ENCODE measurements at places on chromosomes 1 and 21.

DNA sequence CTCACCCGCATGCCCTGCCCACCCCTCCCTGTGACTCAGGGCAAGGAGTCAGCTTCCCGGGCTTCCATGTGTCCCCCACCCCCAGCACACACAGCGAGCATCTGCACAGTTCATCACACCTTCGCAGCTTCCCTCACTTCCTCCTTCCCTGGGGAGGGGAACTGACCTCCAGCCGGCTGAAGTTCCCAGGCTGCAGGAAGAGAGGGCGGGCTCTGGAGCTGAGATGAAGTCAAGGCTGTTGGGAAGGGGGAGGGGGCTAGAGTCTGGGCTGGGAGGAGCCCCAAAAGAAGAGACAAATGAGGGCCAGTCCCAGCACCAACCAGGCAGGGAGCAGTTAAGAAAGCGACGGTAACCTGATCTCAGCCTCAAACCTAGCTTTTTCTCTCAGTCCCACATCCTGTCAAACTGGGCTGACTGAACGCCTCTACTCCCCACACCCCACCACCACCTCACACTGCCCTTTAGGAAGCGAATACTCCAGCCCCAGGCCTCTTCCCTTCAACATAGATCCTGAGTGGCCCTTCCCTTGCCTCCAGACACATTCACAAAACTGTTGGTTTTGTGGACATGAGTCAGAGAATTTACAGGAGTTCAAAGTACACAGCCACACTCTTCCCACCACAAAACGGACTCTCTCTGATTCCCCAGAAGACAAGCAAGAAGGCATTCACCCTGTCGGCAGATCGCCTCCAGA lies 1.8 kb downstream of the RHOC start:
- peak; percentile 88 for DNase-seq

- DNase-seq: no peak
Observed at GRCh38 chr21:46144464-46145070, 10.8 kb downstream of the FTCD start.

DNA sequence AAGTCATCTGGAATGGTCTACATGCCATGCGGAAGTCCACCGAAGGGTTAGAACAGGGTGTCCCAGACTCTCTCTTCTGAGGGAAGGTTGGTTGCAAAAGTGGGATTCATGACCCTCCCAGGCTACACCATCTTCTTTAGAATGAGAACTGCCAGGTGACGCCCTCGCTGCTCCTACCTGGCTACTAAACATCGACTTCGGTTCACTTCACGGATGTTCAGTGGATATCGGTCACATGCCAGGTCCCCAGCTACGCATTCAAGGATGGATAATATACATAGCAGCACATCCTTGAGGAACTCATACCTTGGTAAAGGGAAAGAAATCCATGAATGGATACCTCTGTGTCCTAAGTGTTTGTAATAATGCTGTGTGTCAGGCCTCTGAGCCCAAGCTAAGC lies 3.3 kb upstream of the OPTC start:
- no peak for DNase-seq

DNA sequence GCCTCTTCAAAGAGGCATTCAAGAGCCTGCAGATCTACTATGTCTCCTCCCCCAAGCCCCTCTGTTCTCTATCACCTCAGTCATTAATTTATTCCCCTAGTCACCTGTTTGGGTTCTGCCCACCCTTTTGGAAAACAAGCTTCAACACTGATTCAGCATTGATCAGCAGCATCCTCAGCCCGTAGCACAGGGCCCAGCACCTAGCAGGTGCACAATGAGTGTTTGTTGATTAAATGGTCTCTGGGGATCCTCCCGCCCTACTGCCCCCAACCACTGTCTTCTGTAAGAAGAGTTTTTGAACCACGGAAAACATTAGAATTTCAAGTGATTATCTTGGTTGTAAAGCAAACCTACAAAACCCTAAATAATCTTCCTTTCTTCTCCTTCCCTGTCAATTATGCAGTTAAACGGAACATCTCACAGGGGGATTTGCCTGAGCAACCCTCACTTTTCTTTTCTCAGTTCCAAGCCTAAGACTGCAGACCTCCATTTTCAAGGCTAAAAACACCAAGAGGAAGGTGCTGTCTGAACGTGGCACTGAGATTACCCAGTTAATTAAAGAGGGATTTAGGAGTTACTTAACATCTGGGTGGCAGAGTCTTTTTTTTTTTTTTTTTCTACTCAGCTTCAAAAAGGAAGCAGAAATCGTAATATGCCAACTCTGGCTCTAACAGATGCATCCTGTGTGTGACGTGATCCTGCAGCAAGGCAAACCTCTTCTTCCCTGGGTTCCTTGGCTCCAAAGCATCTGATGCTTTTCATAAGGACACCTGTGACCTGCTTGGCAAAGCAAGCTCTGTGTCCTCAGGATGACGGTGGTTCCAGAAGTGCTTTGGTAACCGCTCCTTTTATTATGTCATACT lies 163.0 kb downstream of the KAZN start:
- DNase-seq: no peak

DNA sequence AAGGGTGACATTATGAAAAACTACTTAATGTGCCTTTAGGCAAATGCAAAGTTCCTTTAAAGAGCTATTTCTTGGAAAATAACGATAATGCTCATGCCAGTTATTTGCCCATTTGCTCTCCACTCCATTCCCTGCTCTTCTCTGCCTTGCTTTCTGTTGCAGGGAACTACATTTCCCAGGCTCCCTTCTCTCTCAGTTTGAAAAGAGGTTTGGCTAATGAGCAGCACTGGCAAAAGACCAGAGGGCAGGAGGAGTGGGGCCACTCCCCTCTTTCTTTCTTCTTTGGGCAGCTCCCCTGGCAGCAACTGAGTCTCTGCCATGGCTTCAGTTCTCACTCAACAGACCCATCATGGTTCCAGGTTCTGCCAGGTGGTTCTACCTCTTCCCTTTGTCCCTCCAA lies 130.5 kb downstream of the RWDD3 start:
- DNase-seq: no peak

- no peak for DNase-seq
Observed at GRCh38 chr1:183753464-183753891, 51.4 kb upstream of the RGL1 start.

GRCh38 chr1:48750109-48750508 lies 26.6 kb downstream of the BEND5 start:
- DNase-seq: no peak

DNA sequence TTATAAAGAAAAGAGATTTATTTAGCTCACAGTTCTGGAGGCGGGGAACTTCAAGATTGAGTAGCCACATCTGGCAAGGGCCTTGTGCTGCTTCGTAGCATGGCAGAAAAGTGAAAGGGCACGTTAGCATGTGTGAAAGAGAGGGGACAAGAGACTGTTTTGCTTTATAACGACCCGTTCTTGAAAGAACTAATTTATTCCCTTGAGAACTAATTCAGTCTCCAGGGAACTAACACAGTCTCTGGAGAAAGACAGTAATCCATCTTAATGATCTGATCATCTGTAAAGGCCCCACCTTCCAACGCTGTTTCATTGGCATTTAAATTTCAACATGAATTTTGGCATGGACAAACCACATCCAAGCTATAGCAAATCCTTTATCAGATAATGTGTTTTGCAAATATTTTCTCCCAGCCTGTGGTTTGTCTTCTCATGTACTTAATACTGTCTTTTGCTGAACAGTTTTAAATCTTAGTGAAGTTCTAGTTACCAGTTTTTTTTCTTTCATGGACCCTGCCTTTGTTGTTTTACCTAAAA lies 26.1 kb downstream of the MTR start:
- no peak for DNase-seq

DNA sequence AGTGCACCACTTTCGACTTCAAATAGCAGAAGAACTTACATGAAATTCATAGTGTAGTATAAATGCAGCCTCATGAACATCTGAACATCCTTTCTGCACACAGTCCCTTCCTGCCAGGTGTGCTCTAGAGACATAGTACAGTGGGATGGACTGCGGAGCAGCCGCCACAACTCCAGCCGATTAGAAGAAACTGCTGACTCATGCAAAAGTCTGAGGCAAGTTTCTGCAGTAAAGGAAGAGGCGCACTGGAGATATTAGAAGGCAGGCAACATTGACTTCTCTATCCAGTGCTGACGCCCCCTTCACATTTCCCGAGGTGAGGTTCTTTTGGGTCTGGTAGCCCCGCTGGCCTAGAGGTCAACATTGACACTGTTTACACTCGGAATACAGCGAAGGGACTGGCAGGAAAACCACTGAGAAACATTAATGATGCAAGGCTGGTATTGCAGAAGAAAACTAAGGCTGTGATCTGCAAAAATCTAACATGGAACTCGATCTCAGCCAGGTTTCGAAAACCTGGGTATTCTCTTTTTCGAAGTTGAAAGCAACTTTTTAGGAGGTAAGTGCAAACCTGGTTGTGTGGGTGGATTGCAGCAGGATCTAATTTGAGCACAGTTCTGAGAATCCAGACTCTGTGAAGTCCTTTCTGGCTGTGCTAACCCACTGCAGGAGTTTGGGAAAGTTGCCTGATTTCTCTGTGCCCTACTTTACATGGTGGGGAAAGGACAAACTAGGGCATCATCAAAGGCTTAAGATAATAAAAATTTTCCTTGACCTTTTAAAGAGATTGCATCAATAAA lies 90.7 kb downstream of the CDC7 start:
- no peak for DNase-seq

GRCh38 chr1:113534130-113534817 lies 144.0 kb downstream of the MAGI3 start:
- no peak for DNase-seq

DNA sequence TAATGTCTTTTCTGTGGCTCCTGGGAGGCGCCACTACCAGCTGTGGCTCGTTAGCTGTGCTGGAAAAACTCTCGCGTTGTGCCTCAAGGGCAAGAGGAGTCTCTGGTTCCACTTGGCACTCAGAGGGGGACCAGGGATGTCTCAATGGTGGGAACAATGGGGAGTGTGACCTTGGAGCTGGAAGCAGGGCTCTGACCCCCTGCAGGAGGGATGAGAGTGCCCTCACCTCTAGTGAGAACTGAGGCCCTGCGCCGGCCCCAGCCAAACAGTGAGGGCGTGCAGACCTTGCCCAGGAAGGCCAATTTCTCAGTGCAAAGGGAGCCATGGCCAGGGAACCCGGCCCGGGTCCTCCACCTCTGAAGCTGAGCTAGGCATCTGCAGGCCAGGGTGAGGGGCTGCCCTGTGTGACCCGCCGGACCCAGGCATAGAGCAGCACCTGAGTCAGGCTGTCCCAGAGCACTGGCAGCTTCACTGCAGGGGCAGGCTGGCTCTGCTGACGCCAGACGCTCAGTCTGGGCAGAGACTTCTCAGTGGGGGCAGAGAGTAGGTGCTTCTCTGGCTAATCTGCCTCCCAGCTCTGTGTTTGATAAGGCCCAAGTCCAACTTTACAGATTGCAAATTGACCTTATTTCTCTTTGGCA lies 1.8 kb downstream of the RD3 start:
- DNase-seq: no peak

DNA sequence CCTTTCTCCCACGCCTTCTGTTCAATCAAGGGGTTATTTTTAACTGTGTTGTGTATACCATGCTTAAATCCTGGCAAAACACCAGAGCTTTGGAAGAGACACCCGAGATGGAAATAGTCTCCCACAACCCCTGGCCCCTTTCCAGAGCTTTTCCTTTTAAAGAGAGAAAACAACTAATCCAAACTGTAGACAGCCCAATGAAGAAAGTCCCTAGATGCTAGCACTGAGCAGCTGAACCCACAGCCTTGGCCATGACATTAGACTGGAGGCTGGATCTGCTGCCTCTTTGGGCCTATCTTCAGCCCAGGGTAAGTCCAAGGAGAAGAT lies 64.9 kb upstream of the ARTN start:
- no peak for DNase-seq

- DNase-seq: no peak
Observed at GRCh38 chr1:181493885-181494284, 10.6 kb downstream of the CACNA1E start.

DNA sequence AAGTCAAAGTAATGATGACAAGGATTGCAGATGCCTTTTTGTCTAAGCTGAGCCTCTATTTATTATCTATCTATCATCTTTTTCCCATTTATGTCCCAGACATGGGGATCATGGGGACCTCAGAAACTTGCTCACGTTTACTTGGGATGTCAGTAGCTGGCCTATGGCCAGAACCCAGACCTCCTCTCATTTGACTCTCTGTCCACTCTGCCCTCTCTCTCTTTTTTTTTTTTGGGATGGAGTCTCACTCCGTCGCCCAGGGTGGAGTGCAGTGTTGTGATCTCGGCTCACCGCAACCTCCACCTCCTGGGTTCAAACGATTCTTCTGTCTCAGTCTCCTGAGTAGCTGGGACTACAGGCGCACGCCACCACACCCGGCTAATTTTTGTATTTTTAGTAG lies 3.7 kb upstream of the ID3 start:
- DNase-seq: no peak

GRCh38 chr1:185157599-185158412 lies 839 bp downstream of the SWT1 start:
- no peak for DNase-seq

DNA sequence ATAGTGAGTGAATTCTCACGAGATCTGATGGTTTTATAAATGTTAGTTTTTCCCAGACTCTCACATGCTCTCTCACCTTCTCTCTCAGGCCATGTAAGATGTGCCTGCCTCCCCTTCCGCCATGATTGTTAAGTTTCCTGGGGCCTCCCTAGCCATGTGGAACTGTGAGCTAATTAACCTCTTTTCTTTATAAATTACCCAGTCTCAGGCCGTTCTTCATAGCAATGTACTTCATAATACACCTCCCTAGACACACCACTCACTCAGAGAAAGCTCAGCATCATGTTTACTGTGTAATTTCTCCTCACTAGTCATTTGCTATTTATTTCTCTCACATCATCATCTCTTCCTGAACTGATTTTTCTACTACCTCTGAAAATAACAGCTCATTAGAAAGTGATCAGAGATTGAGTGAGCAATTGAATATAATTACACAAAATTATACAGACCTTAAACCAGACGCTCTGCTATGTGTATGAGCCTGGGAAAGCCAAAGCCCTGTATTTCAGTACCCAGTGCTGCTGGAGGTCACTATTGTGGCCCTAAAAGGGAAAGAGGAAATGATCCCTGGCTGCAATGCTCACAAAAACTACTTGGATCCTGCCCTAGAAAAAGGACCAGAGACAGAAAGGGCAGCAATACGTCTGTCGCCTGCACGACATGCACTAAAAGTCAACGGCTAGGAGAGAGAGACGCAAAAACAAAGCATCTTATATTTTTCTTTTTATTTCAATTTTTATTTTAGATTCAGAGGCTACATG lies 284.5 kb downstream of the DSCAM start:
- DNase-seq: no peak

GRCh38 chr1:65845535-65846060 lies 52.9 kb downstream of the PDE4B start:
- no peak for DNase-seq
